A549 (cell line): ENCODE measurements at places on chromosomes 2 and 18.

GRCh38 chr2:225173909-225174308 lies 131.6 kb upstream of the DOCK10 start:
- no peak for DNase-seq

- peak; percentile 52 for DNase-seq
Observed at GRCh38 chr2:219369447-219369861, 18.3 kb downstream of the DNPEP start.

DNA sequence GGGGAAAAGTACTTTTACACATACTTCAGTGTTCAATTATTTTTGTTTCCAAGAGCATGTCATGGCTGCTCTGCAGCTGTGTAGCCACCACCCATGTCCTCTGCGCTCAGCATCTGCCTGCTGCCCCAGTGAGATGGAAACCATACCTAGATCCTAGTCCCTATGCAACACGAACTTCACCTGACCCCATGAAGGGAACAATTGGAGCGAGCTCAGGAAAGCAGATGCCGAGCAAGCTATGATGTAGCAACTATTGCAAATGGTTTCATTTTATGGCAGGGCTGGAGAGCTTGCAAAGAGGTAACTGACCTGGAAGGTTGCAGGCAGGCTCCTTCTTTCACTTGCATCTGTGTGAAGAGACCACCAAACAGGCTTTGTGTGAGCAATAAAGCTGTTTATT lies 1.3 kb upstream of the CCDC141 start:
- DNase-seq = no peak

GRCh38 chr2:180661686-180662030 lies 318.7 kb upstream of the UBE2E3 start:
- DNase-seq = no peak

GRCh38 chr18:34631093-34631966 lies 78.8 kb upstream of the DTNA start:
- no peak for DNase-seq

GRCh38 chr2:178018141-178018540 lies 54.4 kb downstream of the PDE11A start:
- DNase-seq = no peak

- DNase-seq = no peak
Observed at GRCh38 chr2:136104977-136105376, 13.0 kb downstream of the CXCR4 start.

- DNase-seq = peak; percentile 94
Observed at GRCh38 chr18:60053747-60054304, 154.0 kb downstream of the PMAIP1 start.

DNA sequence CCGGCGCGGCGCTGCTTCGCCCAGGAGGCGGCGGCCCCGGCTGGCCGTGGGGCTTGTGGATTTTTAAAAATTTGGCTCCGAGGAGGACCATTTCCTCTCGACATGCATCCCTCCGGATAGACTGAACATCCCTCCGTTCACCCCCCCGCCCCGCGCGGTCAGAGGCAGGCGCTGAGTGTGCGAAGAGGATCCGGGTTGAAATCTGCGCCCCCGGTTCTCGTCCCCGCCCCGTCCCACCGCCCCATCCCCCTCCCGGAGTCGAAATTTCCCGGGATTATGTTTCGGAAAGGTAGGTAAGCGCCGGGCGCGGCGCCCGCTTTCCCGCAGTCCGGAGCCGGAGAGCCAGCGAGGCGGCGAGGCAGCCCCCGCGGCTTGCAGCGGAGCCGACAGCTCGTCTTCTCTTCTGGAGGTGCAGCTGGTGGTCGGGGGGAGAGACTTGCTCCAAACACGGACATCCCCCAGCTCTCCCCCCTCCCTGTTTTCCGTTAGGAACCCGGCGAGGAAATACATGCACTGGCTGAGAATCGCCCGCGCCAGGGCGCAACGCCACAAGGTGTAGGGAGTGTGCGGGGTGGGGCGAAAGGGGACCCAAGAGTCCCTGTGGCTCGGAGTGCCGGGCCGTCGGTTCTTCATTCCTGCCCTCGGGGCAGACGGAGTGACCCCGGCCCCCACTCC lies at the start of gene PRKCE:
PRKCE (plus strand) TSS at position 261 of the 675 bp plus-strand sequence.
- DNase-seq = peak; percentile 67

DNA sequence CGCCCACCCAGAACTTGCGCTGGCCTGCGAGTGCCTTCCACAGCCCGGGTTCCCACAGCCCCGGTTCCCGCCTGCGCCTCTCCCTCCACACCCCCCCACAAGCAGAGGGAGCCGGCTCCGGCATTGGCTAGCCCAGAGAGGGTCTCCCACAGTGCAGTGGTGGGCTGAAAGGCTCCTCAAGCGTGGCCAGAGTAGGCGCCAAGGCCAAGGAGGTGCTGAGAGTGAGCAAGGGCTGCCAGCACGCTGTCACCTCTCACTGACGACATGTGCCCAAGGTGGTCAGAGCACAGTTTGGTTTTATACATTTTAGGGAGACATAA lies 15.3 kb upstream of the PXDN start:
- DNase-seq = no peak

DNA sequence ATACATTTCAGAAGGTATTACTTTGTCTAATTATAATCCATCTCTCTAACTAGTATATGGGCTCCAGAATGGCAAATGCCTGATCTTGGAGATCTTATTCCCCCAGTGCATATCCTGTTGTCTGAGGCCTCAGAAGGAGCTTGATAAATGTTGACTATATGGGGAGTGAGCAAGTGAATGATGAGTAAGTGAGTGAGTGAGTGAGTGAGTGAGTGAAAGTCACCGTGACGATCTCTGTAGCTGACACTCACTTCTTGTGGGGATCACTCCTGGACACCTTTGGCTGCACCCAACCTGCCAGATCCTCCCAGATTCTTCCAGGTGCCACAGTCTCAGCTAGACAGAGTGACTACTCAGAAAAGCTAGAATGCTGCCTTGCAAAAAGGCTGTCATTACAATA lies 2.8 kb downstream of the XDH start:
- peak; percentile 24 for DNase-seq

- DNase-seq = no peak
Observed at GRCh38 chr18:2091937-2092336, 479.4 kb downstream of the METTL4 start.

- no peak for DNase-seq
Observed at GRCh38 chr2:59177748-59178147, 936.6 kb upstream of the FANCL start.

GRCh38 chr2:149903626-149904025 lies 316.1 kb upstream of the MMADHC start:
- DNase-seq = no peak

GRCh38 chr2:45818591-45818990 lies 167.1 kb downstream of the PRKCE start:
- DNase-seq = no peak

GRCh38 chr18:47168913-47169312 lies 7.3 kb downstream of the IER3IP1 start:
- no peak for DNase-seq

DNA sequence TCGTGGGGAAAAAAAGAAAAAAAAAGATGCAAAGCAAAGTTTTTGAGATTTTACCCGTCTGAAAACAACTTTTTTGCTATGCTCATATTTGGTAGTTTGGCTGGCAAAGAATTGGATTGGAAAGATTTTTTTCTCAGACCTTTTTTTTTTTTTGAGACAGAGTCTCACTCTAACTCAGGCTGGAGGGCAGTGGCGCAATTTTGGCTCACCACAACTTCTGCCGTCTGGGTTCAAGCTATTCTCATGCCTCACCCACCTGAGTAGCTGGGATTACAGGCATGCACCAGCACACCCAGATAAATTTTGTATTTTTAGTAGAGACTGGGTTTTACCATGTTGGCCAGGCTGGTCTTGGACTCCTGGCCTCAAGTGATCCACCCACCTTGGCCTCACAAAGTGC lies 56.3 kb upstream of the TANC1 start:
- no peak for DNase-seq

- DNase-seq = no peak
Observed at GRCh38 chr2:88582030-88582429, 45.2 kb downstream of the EIF2AK3 start.

GRCh38 chr2:238155051-238155760 lies 3.6 kb upstream of the ERFE start:
- DNase-seq = no peak

DNA sequence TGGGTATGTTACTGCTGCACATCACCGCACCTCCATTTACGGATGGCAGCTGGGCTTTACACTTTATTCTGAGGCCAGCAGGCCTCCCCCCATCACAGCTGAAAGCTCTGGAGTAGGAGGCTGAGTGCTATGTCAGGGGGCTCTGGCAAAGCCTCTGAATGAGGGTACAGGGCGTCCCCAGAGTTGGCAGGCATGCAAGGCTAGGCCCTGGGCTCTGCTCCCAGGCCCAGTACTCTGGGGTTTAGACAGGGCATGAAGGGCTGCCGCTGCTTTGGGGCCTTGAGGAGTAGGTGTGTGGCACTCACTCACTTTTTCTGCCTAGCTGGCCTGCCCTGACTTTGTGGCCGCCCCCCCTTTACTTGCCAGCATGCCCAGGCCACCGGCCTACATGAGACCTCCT lies 90.8 kb downstream of the WDSUB1 start:
- no peak for DNase-seq

DNA sequence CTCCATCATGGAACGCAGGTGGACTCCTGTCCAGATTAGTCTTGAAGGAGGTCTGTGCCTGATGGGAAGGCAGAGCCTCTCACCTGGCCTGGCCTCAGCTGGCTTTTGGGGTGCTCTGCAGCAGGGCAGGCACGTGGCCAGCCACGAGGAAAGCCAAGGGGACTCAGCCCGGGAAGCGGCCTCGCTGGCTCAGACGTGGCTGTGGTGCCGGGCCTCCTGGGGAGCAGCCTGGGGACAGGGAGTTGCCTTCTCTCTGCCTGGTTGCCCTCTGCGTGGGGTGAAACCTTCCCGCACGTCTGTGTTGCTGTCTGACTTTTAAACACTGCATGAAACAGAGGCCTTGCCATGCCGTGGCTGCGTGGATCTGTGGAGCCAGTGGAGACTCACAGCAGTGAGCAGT lies 45.0 kb downstream of the RTP5 start:
- DNase-seq = no peak

DNA sequence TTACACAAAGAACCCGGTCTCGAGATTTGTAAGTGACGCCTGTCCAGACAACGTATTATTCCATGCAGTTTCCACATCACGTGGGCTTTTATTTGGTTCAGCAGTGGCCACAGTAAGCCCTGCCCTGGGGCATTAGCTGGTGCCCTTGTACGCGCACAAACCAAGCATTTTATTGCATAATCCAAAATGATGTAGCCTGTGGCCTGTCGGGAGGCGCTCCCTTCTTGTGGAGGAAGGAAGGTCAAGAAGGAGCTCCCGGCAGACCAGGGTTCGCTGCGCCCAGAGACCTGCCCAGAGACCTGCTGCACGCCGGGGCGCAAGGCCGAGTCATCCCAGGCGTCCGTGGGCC lies 179.6 kb upstream of the ALKAL2 start:
- no peak for DNase-seq

DNA sequence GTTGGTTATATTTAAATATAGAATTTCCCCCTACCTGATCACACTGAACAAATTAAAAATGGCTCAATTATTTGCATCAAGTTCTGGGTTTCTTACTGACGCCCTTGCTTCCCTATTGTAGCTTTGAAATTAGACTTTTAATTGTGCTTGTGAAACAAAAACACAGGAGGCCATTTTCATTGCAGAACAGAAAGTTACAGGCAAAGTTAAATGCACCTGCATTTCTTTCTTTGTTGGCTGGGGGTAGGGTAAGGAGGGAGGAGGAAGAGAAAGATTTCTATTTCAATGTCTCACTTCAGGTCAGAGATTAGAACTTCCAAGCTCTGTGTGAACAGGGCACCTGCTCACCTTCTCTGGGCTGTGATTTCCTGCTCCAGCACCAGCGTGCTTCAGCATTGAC lies 199.6 kb downstream of the BCL11A start:
- no peak for DNase-seq

GRCh38 chr2:235595422-235596010 lies 101.7 kb downstream of the AGAP1 start:
- DNase-seq = peak; percentile 75

DNA sequence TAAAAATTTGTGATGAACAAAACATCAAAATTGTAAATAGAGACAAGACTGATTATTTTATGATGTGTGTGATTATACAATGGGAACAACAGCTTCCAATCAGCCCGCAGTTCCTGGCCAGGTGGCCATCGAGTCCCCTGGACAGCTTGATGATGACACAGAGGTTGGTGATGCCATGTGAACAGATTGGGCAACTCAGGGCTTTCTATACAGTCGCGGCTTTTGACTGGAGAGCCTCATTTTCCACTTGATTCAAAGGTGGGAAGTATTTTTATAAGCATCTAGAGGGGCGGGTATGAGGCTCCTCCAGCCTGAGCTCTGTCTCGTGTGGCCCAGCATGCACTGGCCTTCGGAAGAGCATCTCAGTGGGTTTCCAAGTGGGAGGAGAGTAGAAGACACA lies 14.9 kb upstream of the HPCAL1 start:
- DNase-seq = no peak
